ENCODE measurements at places on chromosomes 2 and 18.

- no peak for DNase-seq
Measured at GRCh38 chr2:68367953-68368653, 3.0 kb downstream of the PLEK start.

DNA sequence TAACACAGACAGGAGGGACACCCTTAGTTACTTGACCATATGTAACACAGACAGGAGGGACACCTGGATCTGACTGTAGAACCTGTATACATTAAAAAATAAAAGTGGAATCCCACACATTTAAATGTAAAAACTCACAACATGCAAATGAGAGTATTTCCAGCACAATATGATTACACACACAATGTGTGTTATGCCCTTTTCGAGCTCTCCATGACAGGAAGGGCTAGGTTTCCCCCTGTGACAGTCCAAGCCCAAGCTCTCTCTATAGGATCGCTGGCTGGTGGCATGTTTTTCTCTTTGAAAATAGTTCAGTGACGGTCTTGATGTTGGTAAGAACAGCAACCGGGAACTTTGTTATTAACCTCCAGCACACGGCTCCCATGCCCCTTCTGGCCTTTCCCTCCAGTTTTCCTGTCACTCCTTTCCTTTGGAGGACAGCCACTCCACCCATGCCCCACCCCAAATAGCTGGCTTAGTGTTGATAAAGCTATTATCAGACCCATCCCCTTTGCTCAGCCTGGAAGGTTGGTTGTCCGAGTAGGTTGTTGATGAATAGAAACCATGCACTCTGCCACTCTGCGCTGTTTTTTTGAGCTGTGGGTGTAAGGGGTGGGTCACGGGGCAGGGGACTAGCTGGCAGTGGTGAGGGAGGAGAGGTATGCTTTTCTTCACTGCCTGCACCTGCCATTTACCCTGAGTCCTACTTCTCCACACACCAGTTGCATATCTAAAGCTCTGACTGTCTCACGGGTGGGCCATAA is 2.7 kb downstream of the RASGRP3 start:
- DNase-seq: no peak

- no peak for DNase-seq
Measured at GRCh38 chr18:47595831-47596501, 334.5 kb downstream of the SMAD2 start.

DNA sequence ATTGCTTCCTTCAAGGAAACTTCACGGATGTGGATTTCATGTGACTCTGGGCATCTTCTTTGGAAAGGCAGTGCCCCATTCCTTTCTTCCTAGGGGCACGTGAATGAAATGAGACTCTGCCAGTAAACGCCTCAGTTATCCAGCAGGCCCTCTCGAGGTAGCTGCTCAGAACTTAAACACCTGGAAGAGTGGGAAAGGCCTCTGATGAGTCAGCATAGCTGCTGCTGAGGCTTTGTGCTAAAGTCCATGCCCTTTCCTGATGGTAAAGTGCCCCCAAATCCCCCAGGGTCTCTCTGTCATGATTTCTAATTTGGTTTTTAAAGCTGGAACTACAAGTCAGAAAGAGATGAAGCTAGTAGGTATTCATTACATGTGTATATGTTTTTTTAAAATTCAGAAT is 3.8 kb downstream of the SLC1A4 start:
- DNase-seq: no peak

- no peak for DNase-seq
Measured at GRCh38 chr2:235640926-235641723, 147.3 kb downstream of the AGAP1 start.

- DNase-seq: no peak
Measured at GRCh38 chr2:127953128-127953718, 67.5 kb upstream of the AMMECR1L start.

- no peak for DNase-seq
Measured at GRCh38 chr2:191870744-191871143, 23.9 kb upstream of the CAVIN2 start.

- DNase-seq: no peak
Measured at GRCh38 chr18:48032876-48033789, 102.7 kb upstream of the SMAD2 start.
